ENCODE measurements at places on chromosomes 6 and 20. TPM values are rescaled to one million over a fixed set of nuclear protein-coding genes. Genes with fewer than 3 reads are reported as not detected.

Gene RAB5IF
- total RNA-seq = 108 TPM

Gene ABHD16A
- total RNA-seq = 81.6 TPM

Gene NFYA
- 31.7 TPM for total RNA-seq

Gene ADAM33
- not detected for total RNA-seq

- DNase-seq = no peak
Measured at GRCh38 chr6:105107207-105107606, 72.6 kb downstream of the POPDC3 start.

DNA sequence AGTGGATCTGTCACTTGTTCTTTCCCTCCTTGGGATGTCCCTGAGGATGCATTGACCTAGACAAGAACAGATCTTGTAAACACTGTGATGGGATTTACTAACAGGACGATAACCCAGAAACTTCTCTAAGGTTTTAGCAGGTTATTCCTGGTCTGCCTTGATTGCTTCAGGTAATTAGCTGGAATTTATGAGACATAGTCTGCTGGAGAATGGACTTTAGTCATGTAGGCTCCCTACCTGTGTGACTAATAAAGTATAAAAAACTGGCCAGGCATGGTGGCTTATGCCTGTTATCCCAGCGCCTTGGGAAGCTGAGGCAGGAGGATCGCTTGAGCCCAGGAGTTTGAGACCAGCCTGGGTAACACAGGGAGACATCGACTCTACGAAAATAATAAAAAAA, 96.1 kb downstream of the PAK5 start:
- no peak for DNase-seq

- DNase-seq = no peak
Measured at GRCh38 chr6:2957696-2958330, 13.6 kb downstream of the SERPINB6 start.

DNA sequence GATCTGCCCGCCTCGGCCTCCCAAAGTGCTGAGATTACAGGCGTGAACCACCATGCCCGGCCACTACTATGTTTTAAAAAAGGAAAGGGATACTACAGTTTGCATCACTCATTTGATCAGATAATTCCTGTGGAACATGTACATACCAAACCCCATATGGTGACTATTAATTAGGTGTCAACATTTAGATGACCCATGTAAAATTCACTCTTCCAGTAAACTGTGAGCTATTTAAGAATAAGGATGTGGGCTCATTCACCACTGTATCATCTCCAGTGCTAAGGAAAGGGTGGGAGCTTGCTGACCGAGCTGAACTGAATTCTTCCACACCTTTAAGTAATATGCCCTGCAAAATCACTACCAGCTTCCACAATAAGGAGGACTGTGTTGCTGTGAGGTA, 127.5 kb downstream of the BTBD9 start:
- DNase-seq = no peak

DNA sequence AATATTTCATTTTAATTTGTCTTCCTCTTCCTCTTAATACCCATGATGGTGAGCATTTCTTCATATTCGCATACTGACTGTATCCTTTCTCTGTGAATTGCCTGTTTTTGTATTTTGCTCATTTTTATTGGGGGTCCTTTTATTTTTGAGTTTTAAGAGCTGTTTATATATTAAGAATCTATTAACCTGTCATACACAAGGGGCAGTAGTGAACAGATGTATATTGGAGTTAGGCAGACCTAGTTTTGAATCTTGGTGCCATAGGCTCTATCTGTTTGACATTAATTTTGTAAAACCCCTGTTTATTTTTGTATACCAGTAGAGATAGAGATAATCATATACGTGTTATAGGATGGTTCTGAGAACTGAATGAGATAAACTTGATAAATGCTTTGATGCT, 3.1 kb upstream of the WFDC5 start:
- no peak for DNase-seq

DNA sequence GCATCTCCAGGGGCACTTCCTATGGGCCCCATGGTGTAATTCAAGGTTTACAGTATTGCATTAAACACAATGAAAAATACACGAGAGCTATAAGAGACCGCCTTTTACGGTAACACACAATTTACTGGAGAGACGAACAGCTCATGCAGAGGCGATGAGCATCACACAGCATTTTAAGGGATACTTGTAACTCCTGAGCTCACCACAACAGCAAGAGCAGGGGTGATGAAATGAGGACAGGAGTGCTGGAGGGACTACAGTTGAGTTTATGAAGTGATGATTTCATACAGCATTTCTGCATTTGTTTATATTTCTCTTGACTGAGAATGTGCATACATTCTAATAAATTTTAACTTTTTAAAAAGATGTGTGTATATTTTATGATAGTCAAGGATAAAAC, 113.9 kb downstream of the WDR27 start:
- no peak for DNase-seq

Gene TUBB2A
- total RNA-seq = 61.4 TPM

GRCh38 chr20:32140603-32141002, 31.1 kb downstream of the TM9SF4 start:
- no peak for DNase-seq

DNA sequence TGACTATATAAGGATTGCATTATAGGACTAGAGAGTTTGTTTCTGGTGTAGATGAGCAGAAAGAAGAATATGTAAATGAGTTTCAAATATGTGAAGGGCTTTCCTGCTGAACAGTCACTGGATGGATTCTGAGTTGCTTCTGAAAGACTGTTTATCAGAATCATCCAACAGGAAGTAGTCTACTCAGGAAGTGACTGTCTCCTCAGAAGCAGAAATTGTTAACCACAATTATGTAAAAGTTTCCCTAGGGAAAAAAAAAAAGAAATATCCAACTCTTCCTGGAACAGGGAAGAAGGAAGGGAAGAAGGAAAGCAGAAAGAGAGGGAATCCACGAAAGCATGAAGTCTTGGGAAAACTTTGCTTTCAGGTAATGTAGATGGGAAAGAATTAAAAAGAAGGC, 138.9 kb downstream of the TENT5A start:
- no peak for DNase-seq

GRCh38 chr6:38587766-38588362, 51.9 kb downstream of the BTBD9 start:
- no peak for DNase-seq

DNA sequence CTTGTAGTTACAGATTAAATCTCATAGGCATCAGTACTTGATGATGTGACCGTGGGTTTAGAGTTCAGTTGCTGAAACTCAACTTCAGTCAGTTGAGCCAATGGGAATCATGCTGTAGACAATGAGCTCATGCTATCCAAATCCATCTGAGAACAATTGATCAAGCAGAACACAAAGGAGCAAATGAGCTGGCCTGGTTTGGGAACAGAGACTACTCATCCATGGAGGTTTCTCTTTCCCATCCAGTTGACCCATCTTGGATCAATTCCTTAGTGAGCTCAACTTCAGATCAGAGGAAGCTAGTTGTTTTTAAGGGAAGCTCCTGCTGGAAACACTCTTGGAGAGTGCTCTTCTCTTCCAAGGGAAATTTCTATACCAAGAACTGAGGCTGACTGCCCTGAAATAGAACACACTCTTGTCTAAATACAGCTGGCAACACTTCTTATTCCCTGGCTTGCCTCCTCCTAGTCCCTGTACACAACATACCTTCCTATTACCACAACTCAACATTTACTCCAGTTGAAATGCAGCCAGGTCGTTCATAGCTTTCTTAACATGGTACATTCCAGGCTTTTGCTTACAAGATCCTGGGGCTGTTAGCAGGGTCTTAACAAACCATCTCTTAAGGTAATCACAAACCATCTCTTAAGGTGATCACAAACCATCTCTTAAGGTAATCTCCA, 203.9 kb upstream of the PRDM1 start:
- no peak for DNase-seq

DNA sequence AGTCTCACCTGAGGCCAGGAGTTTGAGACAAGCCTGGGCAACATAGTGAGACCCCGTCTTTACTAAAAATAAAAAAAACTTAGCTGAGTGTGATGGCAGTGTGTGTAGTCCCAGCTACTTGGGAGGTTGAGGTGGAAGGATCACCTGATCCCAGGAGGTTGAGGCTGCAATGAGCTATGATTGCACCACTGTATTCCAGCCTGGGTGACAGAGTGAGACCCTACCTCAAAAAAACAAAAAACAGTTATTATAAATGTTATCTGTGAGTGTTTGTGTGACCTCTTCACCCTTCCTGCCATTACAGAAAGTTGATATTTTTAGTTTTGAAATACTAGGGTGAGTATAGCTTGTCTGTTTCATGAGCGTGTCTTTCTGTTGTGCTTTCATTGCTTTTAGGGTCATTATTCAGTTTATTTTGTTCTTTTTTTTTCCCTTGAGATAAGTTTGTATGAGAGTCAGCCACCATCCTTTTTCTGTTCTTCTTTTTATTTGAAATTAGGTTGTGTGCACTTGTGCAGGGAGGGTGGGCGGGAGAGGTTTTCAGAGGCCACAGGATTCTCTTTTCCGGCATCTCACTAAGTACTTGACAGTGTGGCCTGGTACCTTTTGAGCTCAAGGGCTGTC, 26.2 kb downstream of the CDYL start:
- no peak for DNase-seq

DNA sequence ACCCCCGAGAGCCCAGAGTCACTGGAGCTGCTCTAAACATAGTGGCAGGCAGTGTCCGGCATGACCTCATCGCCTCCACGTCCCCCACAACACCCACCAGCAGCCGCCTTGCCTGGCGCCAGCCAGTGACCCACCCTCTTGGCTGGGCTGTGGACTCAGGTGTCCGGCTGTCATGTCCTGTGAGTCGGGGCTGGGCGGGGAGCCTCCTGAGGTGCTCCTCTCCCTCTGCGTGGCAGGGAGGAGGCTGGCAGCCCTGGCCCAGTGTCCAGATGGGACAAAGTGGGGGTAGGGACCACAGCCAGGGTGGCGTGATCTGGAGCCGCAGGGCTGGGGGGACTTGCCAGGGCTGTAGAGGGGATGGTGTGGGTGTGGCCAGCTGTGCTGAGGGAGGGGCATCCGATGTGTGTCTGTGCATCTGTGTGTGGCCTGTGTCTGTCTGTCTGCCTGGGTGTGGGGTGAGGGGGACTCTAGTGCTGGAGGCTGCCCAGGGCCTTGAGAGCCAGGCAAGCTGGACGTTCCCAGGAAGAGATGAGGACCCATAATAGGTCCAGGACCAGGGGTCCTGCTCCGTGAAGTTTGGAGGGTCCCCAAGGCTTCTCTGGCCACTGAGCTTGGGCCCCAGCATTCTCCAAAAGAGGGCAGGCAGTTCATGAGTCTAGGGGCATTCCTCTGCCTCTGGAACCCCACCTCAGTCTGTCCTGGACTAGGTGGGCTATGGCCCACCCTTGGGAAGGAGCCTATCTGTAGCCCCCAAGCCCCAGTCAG, 2.3 kb upstream of the SOX18 start:
- DNase-seq = no peak

Gene SIRPD
- total RNA-seq = not detected

DNA sequence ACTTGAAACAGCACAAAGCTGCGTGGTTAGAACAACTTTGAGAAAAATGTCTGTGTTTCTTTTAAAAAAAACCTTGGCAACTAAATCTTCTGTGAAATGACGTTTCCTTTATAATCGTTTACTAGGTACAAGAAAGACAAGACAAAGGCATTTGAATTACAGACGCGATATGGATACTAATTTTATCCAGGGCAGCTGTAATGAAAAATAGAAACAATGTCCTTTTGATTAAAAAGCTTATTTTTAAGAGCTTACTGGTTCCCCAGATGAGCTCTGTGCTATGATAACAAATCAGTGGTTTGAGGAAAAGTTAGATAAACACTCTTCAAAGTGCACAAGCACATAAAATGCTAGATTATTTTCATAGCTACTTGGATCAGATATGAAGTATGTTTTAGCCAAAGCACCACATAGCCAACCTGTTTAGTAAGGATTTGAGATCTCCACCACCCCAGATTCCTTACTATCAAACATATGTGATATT, 1.6 kb upstream of the SYNCRIP start:
- no peak for DNase-seq

DNA sequence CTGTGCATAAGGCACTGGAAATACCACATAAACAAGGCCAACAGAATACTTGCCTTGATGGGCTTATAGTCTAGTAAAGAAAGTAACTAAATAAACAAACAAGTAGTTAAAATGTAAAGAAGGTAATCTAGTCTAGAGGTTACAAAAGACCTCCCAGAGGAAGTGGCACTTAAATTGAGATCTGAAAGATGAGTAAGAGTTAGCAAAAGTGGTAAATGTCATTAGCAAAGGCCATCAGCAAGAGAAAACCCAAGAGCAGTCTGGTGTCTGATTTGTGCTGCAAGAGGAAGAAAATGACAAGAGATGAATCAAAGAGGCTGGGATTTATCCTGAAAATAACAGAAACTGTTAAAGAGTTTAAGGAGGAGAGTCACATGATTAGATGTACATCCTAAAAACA, 96.6 kb upstream of the SMLR1 start:
- no peak for DNase-seq

Measured in CD8-positive, alpha-beta T cell (primary cell).